WTC11 (cell line): ENCODE measurements at places on chromosomes 11 and 22. TPM values are rescaled to one million over a fixed set of nuclear protein-coding genes. Genes with fewer than 3 reads are reported as not detected.

- no peak overlapping the region for H3K4me3 ChIP-seq
- DNase-seq = no peak
Observed at GRCh38 chr11:87870086-87870485, 305.2 kb downstream of the RAB38 start.

DNA sequence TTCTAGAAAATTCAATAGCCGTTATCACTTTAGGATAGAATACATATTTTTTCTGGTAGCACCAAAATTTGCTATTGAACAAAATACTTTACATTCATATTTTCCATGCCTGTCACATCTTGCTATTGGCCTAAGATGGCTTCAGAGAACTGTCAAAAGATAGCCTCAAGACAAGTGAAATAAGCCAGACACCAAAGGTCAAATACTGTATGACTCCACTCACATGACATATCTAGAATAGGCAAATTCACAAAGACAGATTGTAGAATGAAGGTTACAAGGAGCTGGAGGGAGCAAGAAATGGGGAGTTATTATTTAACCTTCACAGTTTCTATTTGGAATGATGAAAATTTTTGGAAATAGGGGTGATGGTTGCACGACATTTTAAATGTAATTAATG is 223.7 kb upstream of the ZC3H12C start:
- no peak overlapping the region for H3K27ac ChIP-seq
- no peaks in the 10 kb centered on the region for H3K36me3 ChIP-seq
- H3K4me1 ChIP-seq = peaks cover 6% of the 10 kb centered on the region

DNA sequence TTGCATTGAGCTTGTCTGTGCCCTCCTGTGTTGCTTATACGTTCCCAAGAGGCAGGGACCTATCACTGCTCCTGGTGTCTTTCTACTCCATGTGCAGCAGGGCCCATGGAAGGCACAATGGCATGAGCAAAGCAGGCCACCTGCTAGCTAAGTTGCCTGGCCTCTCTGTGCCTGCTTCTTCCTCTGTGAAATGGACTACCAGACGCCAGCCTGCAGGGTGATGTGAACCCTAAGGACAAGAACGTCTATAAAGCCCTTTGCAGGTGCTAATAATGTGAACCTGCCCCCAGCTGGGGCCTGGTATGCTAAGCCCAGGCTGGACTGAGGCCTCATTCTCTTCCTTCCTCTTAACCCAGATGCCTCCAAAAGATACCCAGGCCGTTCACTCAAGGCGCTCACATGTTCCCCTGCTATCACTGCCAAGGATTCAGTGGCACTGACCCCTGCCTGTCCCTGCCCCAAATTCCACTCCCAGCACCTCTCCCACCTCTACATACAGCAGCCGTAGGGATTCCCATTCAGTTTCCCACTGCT is 4.0 kb downstream of the GUCD1 start:
- DNase-seq = no peak
- peak overlapping the region; percentile 68; the same call in 1 of the 2 replicates for H3K27ac ChIP-seq
- peaks cover 28% of the 10 kb centered on the region for H3K36me3 ChIP-seq
- peaks cover 14% of the 10 kb centered on the region for H3K4me1 ChIP-seq
- no peak overlapping the region for H3K4me3 ChIP-seq

DNA sequence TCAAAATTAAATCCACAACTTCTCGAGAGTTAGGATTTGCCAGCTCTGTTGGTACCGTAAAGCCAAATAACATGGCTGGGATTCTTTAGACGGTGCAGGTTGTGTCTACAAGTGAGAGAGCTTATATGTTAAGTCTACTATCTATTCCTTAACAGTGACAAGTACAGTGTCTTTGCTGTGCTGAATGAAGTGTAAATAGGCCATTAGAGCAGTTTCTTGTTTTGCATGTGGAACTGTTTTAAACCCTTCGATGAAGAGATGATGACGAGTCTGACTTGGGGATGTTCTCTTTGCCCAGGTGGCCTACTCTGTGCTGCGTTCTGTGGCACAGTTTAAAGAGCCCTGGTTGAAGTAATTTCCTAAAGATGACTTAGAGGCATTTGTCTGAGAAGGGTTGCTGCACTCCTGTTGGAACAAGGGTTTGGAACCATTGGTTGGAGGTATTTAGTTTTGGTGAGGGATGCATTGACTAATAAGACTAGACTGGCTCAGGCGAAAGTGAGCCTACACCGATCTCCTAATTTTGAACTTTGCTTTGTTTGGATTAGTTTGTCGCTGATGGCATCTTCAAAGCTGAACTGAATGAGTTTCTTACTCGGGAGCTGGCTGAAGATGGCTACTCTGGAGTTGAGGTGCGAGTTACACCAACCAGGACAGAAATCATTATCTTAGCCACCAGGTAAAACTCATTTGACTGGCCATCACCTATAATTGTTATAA is 988 bp downstream of the RPS3 start:
- H3K4me3 ChIP-seq = peak overlapping the region; percentile 100
- peaks cover 61% of the 10 kb centered on the region for H3K36me3 ChIP-seq
- peaks cover 40% of the 10 kb centered on the region for H3K4me1 ChIP-seq
- no peak for DNase-seq
- H3K27me3 ChIP-seq = peaks cover 2% of the 10 kb centered on the region; the same call in 1 of the 2 replicates
- H3K27ac ChIP-seq = peak overlapping the region; percentile 99

DNA sequence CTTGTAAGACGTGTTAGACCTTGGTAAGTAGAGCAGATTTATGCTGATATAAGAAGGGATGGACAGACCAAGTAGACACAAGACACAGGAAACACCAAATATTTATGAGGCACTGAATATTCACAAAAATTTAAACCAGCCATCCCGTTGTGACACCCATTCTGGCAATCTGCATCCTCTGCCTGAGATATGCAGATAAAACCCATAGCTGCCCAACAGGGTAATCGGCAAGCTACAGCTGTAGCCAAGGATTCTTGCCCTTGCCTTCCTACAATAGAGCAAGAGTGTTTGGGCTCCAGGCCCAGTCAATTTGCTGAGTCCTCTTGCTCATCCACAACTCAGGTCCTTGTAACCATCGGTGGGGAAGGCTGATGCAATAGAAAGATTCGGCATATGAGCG is 18.5 kb upstream of the MPZL2 start:
- no peaks in the 10 kb centered on the region for H3K4me1 ChIP-seq
- H3K36me3 ChIP-seq = no peaks in the 10 kb centered on the region
- DNase-seq = no peak
- H3K4me3 ChIP-seq = no peak overlapping the region

DNA sequence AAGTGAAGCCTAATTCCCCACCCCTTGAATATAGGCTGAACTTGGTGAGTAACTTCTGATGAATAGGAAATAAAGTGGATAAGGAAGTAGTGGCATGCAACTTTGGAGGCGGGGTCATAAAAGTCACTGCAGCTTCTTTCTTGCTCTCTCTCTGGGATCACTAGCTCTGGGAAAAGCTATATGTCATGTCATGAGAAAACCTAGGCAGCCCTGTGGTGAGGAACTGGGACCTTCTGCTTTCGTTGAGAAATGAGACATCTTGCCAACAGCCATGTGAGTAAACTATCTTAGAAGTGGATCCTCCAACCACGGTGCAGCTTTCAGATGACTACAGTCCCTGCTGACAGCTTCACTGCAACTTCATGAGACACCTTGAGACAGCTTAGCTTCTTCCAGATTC is 15.7 kb downstream of the ZNF214 start:
- DNase-seq = no peak
- no peak overlapping the region for H3K4me3 ChIP-seq
- H3K27ac ChIP-seq = no peak overlapping the region
- no peaks in the 10 kb centered on the region for H3K4me1 ChIP-seq
- no peaks in the 10 kb centered on the region for H3K27me3 ChIP-seq

DNA sequence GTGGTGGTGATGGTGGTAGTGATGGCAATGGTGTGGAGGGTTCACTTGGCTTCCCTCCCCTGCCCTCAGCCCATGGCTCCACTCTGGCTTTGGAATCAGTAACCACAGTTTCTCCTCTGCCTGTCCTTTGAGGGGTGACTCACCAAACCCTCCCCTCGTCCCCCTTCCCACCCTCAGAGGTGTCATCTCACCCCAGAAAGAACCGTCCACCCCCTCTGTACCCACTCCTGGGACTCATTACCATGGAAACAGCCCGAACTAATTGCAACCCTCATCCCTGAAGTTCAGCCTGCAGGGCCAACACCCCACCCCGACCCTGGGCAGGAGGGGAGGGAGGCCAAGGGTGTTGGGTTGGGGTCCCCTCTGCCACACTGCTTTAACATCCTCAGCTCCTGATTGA is 26.6 kb downstream of the PHLDB1 start:
- H3K27ac ChIP-seq = peak overlapping the region; percentile 93; the same call in 1 of the 2 replicates
- H3K4me3 ChIP-seq = peak overlapping the region; percentile 73
- H3K36me3 ChIP-seq = peaks cover 19% of the 10 kb centered on the region; the same call in 1 of the 2 replicates
- no peak for DNase-seq
- H3K27me3 ChIP-seq = no peaks in the 10 kb centered on the region
- peaks cover 29% of the 10 kb centered on the region for H3K4me1 ChIP-seq

DNA sequence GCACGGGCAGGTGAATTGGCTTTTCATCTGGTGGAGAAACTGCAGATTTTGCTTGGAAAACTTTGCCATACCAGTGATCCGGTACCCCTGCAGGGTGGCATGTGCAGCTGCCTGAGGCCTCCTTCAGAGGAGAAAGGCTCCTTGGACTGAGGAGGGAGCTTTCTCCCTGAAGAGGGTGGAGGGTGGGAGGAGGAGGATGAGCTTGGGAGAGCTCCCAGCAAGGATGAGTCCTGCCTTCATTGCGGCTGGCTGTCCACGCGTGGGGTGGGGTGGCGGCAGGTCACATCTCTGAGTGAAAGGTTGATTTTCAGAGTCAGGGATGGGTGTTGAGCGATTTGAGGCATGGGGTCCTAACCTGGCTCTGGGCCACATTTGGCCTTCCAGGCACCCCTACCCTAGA is 96.8 kb downstream of the GRAMD1B start:
- H3K27ac ChIP-seq = no peak overlapping the region
- no peaks in the 10 kb centered on the region for H3K27me3 ChIP-seq
- H3K36me3 ChIP-seq = no peaks in the 10 kb centered on the region

- H3K27ac ChIP-seq = 0 out of 2 replicates have a peak overlapping the region, but pooled peaks have one; percentile 53
- no peak overlapping the region for H3K4me3 ChIP-seq
- H3K4me1 ChIP-seq = peaks cover 5% of the 10 kb centered on the region; the same call in 1 of the 2 replicates
- H3K27me3 ChIP-seq = no peaks in the 10 kb centered on the region; the same call in 1 of the 2 replicates
Observed at GRCh38 chr22:49964136-49965090, 3.8 kb downstream of the PIM3 start.

GRCh38 chr22:39414377-39414776 is 14.8 kb downstream of the TAB1 start:
- H3K27ac ChIP-seq = no peak overlapping the region
- H3K4me1 ChIP-seq = no peaks in the 10 kb centered on the region
- no peaks in the 10 kb centered on the region for H3K27me3 ChIP-seq
- peaks cover 20% of the 10 kb centered on the region for H3K36me3 ChIP-seq

GRCh38 chr11:122697636-122698167 is 42.2 kb downstream of the UBASH3B start:
- H3K4me1 ChIP-seq = peaks cover 2% of the 10 kb centered on the region
- H3K27ac ChIP-seq = no peak overlapping the region
- H3K36me3 ChIP-seq = no peaks in the 10 kb centered on the region
- H3K4me3 ChIP-seq = no peak overlapping the region

DNA sequence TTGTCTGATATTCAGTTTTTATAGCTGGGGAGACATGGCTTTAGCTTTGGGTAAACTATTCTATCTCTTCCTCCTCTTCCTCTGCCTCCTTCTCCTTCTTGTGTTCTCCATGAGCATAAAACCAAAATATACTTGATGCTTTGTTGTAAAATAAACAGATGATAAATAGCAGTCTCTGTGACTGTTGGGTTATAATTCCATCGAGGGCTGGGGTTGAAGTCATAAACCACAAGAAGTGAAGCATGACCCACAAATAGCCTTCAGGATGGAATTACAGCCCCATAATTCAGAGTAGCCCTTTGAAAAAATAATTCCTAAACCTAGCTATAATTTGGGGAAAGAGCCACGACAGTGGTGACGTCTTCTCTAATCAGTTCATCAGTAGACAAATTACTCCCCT is 177.7 kb downstream of the SNX19 start:
- no peak overlapping the region for H3K4me3 ChIP-seq
- H3K36me3 ChIP-seq = peaks cover 41% of the 10 kb centered on the region
- H3K4me1 ChIP-seq = peaks cover 14% of the 10 kb centered on the region
- peaks cover 10% of the 10 kb centered on the region for H3K27me3 ChIP-seq
- no peak for DNase-seq

DNA sequence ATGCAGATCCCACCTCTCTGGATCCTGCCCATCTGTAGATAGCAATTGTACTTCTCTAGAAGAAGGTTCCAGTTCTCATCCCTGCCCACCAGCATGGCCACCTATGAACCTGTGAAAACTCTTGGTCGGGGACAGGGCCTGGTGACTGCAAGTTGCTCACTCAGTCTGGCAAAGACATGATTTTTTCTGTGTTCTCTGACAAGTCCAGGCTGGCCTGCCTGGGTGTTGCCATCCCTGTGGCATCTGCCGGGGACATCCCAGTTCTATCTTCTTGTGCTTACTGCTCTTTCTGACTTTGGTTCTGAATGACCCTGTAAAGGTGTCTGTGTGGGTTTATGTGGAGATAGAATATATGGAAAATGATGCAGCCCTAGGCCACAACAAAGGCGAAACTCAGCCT is 545.8 kb downstream of the INSC start:
- H3K4me1 ChIP-seq = peaks cover 21% of the 10 kb centered on the region
- H3K36me3 ChIP-seq = no peaks in the 10 kb centered on the region
- DNase-seq = no peak
- H3K27ac ChIP-seq = no peak overlapping the region

DNA sequence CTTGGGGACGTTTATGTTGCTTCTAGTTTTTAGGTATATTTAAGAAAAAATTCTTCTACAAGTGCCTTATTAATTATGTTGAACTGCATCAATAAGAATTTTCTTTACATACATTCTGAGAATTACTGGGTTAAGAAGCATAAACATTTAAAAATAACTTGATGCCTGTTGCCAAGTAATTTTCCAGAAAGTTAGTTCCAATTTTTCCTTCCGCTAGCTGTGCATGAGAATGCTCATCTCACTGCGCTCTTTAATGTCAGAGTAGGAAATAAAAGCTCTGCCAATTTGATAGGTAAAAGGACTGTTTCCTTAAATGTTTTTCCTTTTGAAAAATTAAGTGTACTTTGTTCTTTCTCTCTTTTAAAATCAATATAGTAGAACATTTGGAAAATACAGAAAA is 113.1 kb upstream of the ZBED5 start:
- no peaks in the 10 kb centered on the region for H3K36me3 ChIP-seq
- no peak overlapping the region for H3K27ac ChIP-seq
- no peak overlapping the region for H3K4me3 ChIP-seq
- no peak for DNase-seq
- H3K27me3 ChIP-seq = peaks cover 2% of the 10 kb centered on the region; the same call in 1 of the 2 replicates
- H3K4me1 ChIP-seq = no peaks in the 10 kb centered on the region

DNA sequence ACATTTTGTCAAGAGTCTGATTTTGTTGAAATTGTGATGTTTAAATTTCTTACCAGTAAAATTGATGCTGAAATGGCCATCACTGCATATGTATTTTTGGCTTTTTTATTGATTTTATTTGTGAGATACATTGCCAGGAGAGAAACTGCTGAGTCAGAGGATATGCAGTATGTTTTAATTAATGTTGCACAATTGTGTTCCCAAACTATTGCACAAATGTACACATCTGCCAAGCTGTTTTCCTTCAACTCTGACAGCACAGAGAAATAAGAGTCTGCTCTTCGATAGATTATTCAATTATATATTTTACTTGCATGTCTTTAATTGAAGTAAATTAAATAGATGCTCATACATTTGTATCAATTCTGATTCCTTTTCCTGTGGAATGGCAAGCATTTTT is 640.2 kb upstream of the LUZP2 start:
- DNase-seq = no peak
- no peaks in the 10 kb centered on the region for H3K27me3 ChIP-seq
- H3K27ac ChIP-seq = 0 out of 2 replicates have a peak overlapping the region, but pooled peaks have one; percentile 36
- peaks cover under 1% of the 10 kb centered on the region; the same call in 1 of the 2 replicates for H3K4me1 ChIP-seq
- no peak overlapping the region for H3K4me3 ChIP-seq

TMEM25 gene
- total RNA-seq = 19.1 to 21.6 TPM (median 19.7 TPM) in 3 replicates

USP28 gene
- total RNA-seq = 129 to 142 TPM (median 138 TPM) in 3 replicates

GRIA4 gene
- 11.4 to 20.0 TPM (median 17.9 TPM) in 3 replicates for total RNA-seq

RELT gene
- 5.7 to 6.7 TPM (median 5.9 TPM) in 3 replicates for total RNA-seq

KRTAP5-7 gene
- 0.11 TPM in 1 of 3 replicates, not detected in the others for total RNA-seq

MAP6 gene
- total RNA-seq = 0.27 to 0.90 TPM (median 0.55 TPM) in 3 replicates

OR52A1 gene
- total RNA-seq = 3.7 to 5.4 TPM (median 4.4 TPM) in 3 replicates

DERL3 gene
- total RNA-seq = 10.9 to 12.5 TPM (median 11.3 TPM) in 3 replicates

OR6X1 gene
- not detected in 3 replicates for total RNA-seq

PAX6 gene
- total RNA-seq = 0.18 to 3.3 TPM (median 0.30 TPM) in 3 replicates
